ENCODE measurements at places on chromosomes 12 and 14.

GRCh38 chr12:12585115-12585863 is 22.6 kb upstream of the DUSP16 start:
- no peak for DNase-seq

- DNase-seq: no peak
Observed at GRCh38 chr12:131905630-131906091, 11.2 kb downstream of the ULK1 start.

- no peak for DNase-seq
Observed at GRCh38 chr12:50282721-50283228, 545 bp downstream of the LIMA1 start.

- no peak for DNase-seq
Observed at GRCh38 chr12:65876898-65877721, 52.8 kb downstream of the HMGA2 start.

- DNase-seq: no peak
Observed at GRCh38 chr12:26767865-26768264, 65.1 kb downstream of the ITPR2 start.

DNA sequence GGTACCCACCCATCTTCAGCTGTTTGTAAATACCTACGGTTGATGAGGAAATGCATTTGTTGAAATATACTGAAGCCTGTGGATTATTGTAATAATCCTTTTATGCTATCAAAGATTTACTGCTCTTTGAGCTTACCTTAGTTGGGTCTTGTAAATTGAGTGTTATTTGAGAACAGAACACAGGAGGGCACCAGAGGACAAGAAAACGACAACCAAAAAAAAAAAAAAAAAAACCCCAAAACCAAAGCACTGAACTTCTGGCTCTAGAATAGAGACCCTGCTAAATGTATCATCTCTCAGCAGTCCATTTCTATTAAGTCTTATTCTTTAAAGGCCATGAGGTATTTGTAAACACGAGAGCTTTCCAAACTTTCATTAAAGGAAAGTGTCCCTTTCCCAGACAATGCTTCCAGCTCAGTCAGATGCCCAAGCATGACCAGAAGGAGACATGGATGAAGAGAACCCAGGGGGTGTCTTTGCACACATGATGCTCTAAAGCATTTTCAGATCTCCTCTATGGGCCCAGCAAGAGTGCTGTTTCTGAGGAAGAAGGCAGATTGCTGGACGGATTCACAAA is 763.9 kb downstream of the NRXN3 start:
- no peak for DNase-seq

GRCh38 chr12:77294016-77294415 is 228.6 kb upstream of the E2F7 start:
- DNase-seq: no peak

DNA sequence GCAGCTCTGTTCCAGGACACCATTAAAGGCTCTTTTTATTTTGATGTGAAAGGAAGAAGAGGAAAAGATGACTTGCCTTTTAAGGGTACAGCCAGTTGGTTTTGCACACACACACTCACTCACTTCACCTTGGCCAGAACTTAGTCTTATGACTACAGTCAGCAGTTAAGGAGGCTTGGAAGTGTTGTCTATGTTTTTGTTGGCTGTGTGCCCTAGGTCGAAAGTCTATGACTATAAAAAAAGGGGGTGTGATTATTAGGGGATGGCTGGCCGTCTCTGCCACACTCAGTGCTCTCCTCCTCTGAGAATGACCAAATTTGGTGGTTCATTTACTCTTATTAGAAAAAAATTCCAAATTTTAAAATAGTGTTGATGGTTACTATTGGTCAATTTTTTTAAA is 139.5 kb upstream of the OTX2 start:
- DNase-seq: no peak

- no peak for DNase-seq
Observed at GRCh38 chr14:51479584-51480325, 172.0 kb upstream of the FRMD6 start.

GRCh38 chr14:74610866-74611649 is 979 bp downstream of the LTBP2 start:
- no peak for DNase-seq

- DNase-seq: no peak
Observed at GRCh38 chr12:103494734-103495468, 867 bp downstream of the C12orf42 start.

GRCh38 chr14:68652433-68652690 is 140.5 kb downstream of the ZFP36L1 start:
- DNase-seq: no peak

Measured in stimulated activated CD8-positive, alpha-beta memory T cell treated with anti-CD3 and anti-CD28 coated beads, Interleukin-2, amount 100 ng/mL, for 1 hour (primary cell).